NCI-H82 (cell line): ENCODE measurements at places on chromosomes 12 and 14.

- no peak for DNase-seq
Observed at GRCh38 chr14:70697701-70698100, 56.0 kb downstream of the TTC9 start.

DNA sequence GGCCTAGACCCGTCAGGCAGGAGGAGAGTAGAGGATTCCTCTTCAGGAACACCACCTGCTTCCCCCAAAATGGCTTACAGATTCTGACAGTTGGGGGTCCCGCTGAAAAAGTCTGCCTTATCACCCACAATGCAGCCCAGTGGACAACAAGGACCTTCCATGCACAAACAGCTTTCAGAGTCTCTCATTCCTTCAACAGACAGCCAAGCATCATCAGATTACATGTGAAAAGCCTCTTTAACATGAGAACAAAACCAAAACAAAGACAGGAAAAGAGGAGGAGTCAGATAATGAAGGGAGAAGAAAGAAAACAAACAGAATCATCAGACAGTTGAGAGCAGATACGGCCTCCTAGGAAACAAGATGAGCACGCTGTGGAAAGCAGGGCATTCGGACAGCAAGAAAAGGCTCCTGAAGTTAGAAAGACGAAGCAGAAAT lies 18.3 kb downstream of the KCTD10 start:
- DNase-seq, result no peak

- peak; percentile 24 for DNase-seq
Observed at GRCh38 chr12:52867642-52868041, 18.8 kb upstream of the KRT78 start.

GRCh38 chr14:32435411-32435810 lies 106.3 kb downstream of the AKAP6 start:
- no peak for DNase-seq
